Natural killer cell treated with Interleukin-12 subunit alpha and Interleukin-12 subunit beta and Interleukin-15 and Interleukin-18, amount 100 ng/mL, for 72 hours (primary cell): ENCODE measurements at places on chromosomes 13 and 19.
A peak's percentile ranks its signal among the peaks of the same experiment; 100 is the strongest.

DNA sequence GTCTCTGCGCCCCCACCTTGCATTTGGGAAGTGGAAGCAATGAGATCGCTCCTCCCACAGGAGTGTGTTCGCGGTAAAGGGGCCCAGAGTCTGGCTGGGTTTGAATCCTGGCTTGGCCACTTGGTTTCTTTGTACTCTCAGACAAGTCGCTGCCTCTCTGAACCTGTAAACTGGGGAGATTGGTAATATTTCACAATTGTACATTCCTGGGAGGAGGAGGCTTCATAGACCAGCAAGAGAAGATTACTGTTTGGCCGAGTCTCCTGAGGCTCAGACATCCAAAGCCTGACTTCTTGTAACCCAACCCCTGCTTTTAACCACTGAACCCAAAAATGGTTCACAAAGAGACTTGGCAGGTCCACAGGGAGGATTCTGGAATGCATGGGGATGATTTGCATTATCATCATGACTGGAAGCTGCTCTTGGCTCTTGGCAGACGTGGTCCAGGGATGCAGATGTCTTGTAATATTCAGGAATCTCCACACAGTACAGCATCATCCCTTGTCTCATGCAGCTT, 13.6 kb upstream of the STRN4 start:
- DNase-seq = peak; percentile 16

DNA sequence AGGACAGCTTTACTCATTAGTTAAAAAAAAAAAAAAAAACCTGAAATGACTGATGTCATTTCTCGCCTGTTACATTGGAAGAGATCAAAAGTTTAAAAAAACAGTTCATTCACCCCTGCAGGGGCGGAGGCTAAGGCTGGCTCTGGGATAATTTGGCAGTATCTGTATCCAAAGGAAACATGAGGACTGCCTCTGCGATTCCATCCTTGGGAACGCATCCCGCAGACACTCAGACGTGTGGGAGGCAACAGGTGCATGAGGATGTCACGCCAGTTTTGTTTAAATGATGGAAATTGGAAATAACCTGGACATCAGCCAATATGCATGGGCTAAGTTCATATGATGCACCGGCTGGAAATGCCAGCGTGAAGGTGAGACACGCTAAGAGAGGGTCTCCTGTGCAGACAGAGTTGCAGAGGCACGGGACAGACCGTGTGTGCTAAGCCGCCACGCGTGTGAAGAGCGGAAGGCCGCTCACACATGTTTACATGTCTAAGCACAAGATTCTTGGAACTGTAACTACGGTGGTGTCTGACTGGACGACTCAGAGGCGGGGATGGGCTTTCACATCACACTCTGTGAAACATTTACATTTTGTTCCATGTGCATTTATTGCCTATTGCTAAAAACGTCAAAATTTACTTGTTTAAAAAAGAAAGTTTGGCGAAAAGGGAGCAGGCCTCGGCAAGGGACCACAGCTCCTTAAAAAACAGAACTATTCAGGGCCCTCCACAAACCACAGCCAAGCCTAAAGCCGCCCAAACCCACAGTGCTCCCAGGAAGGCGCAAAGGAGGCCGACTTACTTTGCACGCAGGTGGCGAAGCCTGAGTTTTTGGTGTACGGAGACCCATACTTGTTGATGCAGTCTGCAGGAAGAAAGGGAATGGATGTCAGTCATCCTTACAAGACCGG, 17.9 kb downstream of the GAS6 start:
- no peak for DNase-seq

DNA sequence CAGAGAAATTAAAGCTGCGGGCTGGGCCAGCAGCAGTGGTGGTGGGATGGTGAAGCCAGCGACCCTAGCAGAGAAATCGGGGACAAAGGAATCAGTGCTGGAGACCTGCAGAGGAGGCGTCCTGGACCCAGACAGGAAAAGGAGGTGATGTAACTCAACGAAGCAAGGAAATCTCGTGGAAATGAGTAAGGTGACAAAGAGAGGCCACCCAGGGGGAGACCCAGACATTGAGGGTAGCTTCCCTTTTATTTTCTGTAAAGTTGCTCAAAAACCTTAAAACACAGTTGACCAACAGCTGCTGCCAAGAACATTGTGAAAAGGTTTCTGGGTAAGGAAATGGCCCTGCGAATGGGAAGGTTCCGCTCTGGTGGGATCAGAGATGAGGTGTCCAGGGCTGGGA, 13.3 kb upstream of the RETN start:
- no peak for DNase-seq

DNA sequence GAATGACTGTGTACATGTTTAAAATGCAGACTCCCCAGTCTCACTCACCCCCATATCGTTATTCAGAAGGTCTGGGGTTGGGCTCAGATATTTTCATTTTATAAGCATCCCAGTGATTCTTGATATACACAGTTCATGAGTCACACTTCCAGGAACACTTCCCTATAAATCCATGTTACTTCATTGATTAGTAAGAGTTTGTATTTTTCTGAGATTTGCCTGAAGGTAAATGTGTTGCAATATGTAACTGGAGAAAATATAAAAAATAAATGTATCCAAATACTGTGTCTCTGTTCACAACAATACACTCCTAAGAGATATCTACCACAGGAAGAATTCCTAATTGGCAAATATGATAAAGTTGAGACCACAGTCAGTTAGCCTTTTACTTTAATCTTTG, 6.6 kb upstream of the PDX1 start:
- no peak for DNase-seq

DNA sequence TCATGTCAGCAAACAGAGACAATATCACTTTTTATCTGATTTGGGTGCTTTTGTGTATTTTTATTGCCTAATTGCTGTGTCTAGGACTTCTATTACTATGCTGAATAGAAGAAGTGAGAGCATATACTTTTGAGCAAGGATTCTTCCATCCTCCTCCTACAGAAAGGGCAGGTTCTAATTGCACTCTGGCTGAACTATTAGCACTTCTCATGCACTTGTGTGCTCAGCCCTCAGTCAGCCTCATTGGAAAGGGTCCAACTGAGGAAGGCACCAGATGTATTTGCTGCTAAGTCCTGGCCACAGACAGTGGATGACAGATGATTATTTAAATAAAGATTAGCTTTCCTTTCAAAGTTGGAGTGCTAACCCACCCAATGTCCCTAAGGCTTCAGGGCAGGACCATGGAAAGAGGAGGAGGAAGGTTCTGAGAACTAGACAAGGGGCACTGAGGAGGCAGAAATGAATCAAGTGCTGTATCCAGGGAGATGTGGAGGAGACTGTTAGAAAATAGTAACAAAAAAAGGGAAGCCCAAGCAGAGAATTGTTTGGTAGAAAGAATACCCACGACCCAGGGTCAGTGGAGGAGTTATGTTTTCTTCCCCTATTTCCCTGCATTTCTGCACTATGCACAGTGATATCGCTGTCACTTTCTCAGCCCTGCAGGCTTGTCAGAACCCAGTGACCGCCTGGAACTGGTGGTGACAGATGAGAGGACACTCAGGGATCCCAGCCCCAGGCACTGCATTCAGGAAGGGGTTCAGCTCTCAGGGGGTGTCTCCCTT, 8.0 kb downstream of the LILRB4 start:
- no peak for DNase-seq
